ENCODE measurements at places on chromosomes 2 and 18.

DNA sequence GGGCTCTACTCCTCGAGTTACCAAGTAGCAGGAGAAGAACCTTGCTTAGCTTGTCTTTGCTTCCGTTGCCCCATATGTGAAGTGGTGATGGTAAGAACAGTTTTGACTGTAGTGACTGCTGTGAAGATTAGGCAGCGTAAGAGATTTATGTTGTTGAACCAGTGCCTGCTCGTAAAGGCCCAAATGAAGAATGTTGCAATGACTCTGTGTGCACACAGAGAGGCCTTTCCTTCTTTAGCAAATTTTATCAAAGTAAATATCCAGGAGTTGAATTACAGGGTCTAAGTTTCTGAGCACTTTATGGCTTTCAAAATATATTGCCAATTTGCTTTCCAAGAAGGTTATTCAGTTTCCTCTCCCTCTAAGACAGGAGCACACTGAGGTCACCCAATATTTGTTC, 14.5 kb downstream of the NTSR2 start:
- DNase-seq, result no peak

- DNase-seq, result no peak
These were observed 271.4 kb downstream of the SATB2 start for GRCh38 chr2:199186301-199186751.

DNA sequence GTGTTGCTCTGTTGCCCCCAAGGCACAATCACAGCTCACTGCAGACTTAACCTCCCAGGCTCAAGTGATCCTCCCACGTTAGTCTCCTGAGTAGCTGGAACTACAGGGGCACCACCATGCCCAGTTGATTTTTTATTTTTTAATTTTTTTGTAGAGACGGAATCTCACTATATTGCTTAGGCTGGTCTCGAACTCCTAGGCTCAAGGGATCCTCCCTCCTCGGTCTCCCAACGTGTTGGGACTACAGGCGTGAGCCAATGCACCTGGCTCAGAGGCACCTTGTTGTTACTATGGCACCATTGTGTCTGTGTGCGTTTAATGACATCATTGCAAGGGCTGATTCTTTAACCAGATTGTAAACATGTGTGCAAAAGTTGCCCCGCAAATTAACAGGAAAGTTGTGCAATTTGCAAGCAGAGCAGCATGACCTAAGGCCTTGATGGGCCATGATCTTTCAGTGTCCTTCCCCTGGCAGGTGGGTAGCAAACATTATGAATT, 22.6 kb downstream of the TCF23 start:
- no peak for DNase-seq

DNA sequence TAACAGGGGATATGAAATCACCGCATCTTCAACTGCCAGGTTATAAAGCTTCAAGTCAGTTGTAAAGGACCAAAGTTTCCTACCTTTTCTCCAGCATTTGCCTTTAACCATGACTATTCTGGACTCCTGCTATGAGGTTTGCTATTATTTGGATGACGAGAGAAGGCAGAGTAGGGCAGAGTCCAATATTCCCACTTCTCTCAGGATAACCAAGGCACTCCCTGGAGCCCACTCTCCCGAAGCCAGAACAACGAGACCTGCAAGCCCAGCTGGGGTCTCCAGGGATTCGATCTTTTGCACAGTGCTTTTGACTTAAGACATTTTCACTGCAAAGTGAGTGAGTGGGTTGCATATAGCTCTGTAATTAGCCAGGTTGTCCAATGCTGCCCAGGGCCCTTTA, 77.1 kb upstream of the ZNF397 start:
- DNase-seq, result no peak

DNA sequence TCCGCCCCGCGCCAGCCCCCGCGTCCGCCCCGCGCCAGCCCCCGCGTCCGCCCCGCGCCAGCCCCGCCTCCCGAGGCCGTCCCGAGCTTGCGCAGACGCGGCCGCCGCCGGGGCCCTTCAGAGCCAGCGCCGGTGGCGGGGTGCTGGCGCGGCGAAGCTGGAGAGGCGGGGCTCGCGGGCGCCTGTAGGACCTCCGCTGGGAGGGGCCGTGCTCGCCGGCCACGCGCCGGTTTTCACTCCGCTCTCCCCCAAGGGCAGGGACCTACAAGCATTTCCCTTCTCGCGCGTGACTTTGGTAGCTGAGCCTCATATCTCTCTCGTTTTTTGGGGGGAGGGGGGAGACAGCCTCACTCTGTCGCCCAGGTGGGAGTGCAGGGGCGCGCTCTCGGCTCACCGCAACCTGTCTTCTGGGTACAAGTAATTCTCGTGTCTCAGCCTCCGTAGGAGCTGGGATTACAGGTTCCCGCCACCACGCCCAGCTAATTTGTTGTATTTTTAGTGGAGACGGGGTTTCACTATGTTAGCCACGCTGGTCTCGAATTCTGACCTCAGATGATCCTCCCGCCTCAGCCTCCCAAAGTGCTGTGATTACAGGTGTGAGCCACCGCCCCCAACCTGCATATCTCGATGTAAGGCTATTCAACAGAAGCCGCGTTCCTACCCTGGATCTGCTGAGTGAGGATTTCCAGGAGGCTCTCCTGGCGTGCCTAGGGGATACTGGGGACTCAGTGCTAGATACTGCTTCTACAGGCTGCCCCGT, at the start of gene ZNF514:
ZNF514 (minus strand) TSS at position 159 of the 760 bp plus-strand sequence. CDS start 6,595 bp downstream, outside the sequence.
- peak; percentile 78 for DNase-seq

- peak; percentile 66 for DNase-seq
These were observed 31.9 kb upstream of the CREG2 start for GRCh38 chr2:101419096-101419663.

GRCh38 chr2:146661473-146662096, 1183.2 kb upstream of the ACVR2A start:
- DNase-seq, result peak; percentile 57

GRCh38 chr2:16818203-16818556, 152.5 kb upstream of the CYRIA start:
- DNase-seq, result no peak

GRCh38 chr2:175872721-175873120, 129.3 kb downstream of the LNPK start:
- no peak for DNase-seq

- DNase-seq, result no peak
These were observed 53.8 kb downstream of the TMEM200C start for GRCh38 chr18:5841518-5841917.

DNA sequence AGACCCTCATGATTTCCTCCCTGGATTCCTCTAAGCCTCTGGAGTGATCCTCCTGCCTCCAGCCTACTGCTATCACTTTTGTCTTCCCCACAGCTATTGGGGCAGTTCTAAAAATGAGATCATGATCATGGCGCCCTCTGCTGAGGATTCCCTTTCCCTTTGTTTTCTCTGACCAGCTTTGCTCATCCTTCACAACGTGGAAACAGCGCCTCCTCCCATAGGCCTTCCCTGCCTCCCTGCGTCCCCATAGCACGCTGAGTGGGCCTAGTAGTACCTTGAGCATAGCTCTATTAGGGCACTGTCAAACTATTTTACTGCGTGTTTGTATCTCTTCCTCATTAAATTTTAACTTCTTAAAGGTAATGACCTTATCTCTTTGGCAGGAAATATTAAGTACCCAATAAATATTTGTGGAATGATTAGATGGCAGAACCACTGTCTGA, 207.0 kb upstream of the FANCL start:
- DNase-seq, result peak; percentile 70

- DNase-seq, result no peak
These were observed 4.3 kb downstream of the TMEM127 start for GRCh38 chr2:96261328-96262003.

DNA sequence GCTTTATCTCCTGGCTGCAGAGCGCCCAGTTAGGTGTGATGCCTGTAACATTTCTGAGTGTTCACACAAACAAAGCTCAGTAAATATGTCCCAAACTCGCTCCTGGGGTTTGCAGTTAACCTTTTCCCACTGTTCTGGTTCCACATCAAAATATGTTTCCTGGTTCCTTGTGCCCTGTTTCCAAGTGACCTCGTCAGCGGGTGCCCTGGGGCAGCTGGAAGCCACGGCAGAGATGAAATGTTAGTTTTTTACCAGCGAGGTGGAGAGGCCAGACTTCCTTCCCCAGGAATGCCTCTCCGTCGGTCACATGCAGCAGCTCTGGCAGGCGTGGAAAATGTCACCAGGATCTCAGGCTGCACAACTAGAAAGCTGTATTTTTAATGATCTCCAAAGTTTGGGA, 18.2 kb downstream of the NFATC1 start:
- no peak for DNase-seq

DNA sequence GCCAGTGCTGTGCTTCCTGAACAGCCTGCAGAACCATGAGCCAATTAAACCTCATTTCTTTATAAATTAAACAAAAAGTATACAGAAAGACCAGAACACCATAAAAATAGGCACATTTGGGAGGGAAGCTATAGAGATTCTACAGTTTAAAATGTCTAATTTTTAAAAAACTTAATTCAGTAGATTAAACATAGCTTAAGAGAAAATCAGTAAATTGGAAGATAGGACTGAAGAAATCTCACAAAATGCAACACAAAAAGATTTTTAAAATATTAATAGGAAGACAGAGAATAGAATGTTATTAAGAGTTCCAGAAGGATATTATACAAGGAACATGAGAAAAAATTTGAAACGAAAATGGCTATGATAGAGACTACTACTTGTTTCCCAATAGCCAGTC, 90.5 kb upstream of the SPTBN1 start:
- no peak for DNase-seq

DNA sequence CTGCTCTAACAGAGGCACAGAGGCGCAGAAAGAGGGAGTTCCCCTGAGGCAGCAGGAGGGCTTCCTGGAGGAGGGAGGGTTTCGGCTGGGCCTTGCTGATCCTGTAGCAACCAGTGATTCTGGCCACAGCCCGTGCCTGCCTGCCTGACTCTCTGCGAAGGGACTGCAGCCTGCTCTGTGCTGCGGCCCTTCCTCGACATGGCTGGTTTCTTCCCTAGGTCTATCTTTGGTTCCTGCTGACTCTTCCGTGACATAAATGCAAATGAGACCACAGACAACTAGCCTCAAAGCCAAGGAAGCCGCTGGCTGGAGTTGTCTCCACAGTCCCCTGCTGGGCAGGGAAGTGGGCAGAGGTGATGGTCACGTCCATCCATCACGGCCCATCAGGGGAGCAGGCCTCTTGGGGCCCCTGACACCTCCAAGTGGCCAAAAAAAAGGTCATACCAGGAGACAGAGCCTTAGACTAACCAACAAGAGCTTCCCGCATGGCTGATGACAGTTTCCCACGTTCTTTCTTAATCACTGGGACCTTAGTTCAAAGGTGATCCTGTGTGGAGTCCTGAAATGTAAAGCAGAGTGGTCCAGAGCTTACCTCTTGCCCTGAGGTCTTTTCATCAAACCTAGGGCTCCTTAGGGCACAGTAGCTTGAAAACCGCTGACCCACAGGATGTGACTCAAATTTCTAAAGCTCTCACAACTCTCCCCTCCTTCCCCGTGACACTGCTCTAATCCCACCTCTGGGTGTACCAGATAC, 55.3 kb downstream of the HS1BP3 start:
- DNase-seq, result peak; percentile 90

DNA sequence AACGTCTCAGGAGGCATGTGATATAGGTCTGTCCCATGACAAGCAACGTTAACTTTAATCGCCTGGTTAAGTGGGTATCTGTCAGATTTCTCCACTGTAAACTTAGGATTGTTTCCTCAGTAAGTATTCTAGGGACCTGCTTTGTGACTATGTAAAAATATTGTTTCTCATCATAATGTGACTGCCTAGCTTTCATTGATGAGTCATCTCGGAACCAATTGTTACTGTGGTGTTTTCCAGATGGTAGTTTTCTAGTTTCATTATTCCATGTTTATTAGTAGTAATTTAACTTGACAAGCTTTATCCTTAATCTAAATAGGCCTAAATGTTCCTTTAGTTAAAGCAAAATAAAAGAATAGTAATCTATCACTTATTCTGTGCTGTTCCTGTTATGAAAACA, 28.2 kb upstream of the GATA6 start:
- DNase-seq, result no peak

- DNase-seq, result no peak
These were observed 13.8 kb upstream of the ZFP36L2 start for GRCh38 chr2:43239981-43240765.

DNA sequence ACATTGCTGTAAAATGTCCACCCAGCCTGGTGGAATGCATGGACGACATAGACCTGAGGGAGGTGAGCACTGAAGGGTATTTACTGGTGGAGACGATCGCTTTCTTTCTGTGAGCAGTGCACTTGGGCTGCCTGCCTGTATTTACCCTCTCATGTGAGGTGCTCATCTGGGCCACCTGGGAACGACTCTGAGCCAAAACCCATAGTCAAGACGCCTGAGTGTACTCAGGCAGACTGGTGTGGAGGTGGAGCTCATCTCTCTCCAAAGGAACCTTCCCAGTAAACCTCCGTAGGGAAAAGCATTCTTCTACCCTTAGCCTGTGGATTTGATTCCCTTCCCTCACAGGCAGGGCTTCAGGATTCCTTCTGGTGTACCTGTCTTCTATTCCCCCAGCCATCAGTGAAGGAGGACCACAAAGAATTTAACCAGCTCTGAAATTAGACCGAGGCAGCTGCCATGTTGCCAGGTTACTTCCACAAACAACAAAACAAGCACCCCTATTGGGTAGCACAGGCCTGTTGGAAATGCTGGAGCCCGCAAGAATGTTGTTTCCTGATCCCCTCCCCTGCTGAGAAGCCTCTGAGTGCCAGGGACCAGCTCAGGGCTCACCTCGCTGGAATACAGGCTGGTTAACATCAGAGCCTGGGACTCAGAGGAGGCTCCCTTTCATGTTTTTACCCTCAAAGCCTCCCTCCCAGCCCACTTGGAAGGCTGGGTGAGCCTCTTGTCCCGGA, 47.5 kb upstream of the TXNDC2 start:
- DNase-seq, result peak; percentile 73

DNA sequence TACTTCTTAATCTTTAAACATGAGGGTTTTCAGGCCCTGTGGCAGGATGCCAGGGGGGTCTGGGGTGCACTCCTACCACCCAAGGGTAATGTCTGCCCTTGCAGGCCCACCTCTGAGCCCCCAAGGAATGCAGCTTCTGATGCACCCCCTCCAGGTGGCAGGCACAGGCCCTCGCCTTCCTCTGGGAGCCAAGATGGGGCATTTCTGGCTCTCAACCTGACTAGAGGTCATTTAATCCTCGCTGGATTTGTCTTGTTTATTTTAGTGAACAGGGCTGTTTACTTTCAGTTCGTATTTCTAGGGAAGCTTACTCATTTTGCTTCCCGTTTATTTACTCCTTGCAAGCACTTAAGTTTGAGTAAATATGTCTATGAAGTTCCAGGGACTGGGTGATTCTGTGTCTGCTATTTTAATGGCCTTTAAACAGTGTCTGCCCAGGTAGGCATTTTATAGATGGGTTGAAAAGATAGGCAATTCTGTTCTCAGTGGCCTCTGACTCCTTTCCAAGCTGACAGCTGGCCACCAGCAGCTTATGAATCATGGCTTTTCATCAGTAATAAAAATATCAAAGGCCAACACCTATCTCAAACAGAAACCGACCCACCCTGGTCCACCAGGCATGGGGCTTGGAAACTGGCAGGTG, 11.1 kb upstream of the DNPEP start:
- no peak for DNase-seq
